Activated CD4-positive, CD25-positive, alpha-beta regulatory T cell (primary cell): ENCODE measurements at places on chromosomes 3 and 15.

- DNase-seq: no peak
Observed at GRCh38 chr15:101491734-101492640, 2.5 kb upstream of the PCSK6 start.

DNA sequence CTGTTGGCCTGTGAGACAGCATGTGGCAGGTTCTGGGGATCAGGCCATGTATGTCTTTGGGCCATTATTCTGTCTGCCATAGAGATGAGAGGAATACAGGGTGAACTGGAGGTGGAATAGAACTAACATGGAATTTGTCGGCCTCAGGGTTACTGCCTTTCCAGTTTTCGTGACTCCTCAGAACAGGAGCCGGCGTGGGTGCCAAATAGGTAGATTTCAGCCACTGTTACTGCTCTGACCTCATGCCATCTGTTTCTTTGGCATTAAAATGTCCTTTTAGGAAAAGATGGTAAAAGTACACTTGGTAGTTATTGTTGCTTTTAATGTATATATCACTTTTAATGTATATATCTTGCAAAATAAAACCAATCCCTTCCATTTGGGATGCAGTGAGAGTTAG is 65.6 kb downstream of the SLTM start:
- no peak for DNase-seq

- DNase-seq: no peak
Observed at GRCh38 chr3:185253645-185254410, at the start of gene EHHADH. TSS of gene EHHADH (minus strand) at chr3:185254049. CDS start at chr3:185254022, 27 bp downstream.

GRCh38 chr3:150733373-150733935 is 29.5 kb downstream of the SIAH2 start:
- DNase-seq: no peak

DNA sequence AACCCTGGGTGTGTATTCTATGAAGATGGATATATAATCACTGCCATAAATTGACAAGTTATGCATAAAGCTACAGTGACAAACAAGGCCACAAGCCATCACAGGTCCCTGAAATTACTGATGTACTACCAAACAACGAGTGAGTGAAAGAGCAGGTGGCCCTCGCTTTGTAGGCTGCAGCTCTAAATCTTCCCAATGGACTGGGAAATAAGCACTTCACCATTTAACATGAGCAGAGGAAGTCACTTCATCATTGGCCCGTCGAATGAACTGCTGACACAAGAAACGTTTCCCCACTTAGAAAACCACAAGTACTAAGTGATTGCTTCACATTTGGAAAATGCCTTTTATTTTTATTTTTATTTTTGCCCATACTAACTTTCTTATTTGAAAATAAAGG is 218.0 kb downstream of the ZNF385D start:
- no peak for DNase-seq

DNA sequence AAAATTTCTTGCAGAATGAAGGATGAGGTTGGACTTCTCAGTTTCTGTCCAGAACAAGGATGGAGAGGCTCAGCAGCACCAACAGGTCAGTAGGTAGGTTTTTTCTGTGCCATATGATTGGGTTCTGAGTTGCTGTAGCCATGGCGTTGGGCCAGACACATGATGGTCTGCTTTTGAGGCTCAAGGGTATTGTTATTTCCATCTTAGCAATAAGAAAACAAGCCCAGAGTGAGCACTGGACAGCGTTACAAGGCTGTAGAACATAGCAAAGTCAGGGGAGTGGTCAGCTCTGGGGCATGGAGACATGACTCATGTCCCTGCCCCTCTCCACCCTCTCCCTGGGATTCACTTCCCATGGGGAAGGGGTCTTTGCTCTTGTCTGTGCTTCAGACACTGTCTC is 137.6 kb upstream of the TOPAZ1 start:
- no peak for DNase-seq

DNA sequence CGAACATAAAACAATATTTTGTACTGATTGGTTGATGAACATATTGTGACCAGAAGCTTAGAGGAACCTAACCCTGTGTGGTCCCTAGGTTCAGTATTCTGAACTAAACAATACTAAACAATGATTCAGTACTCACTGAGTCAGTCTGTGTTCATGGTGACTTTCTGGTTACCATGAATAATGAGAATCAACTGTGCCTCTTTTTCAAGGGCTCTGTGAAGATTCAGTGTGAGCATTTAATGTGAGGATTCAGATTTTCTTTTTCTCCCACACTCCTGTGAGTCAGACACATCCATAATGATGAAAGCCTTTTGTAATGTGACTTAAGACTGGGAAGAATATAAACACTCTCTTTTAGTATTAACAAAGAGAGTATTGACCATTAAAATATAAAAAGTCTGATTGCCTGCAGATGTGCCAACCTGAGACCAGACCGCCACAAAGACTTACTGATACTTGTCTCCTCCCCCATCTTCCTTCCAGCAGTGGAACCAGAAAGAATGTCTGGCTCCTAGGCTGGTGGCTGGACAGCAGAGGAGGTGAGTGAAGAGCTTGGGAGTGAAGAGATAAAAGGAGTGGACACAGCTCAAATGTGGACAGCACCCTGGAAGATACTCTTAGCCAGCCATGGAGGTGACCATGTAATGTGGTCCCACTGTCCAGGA is 17.6 kb upstream of the ACTL6A start:
- DNase-seq: no peak

- DNase-seq: no peak
Observed at GRCh38 chr3:16468336-16469098, 45.0 kb downstream of the RFTN1 start.

- DNase-seq: no peak
Observed at GRCh38 chr3:15331606-15332404, 581 bp downstream of the SH3BP5 start.

DNA sequence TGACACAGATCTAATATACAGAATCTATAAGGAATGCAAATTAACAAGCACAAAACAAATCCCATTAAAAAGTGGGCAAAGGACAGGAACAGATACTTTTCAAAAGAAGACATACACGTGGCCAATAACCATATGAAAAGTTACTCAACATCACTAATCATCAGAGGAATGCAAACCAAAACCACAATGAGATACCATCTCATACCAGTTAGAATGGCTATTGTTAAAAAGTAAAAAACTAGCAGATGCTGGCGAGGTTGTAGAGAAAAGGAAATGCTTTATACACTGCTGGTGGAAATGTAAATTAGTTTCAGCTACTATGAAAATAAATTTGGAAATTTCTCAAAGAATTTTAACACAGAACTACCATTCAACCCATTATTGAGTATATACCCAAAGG is 50.7 kb downstream of the ADAMTS17 start:
- no peak for DNase-seq

- DNase-seq: no peak
Observed at GRCh38 chr15:72796515-72797337, 13.2 kb upstream of the ADPGK start.

- no peak for DNase-seq
Observed at GRCh38 chr15:62512904-62513303, 347.8 kb upstream of the C2CD4B start.

DNA sequence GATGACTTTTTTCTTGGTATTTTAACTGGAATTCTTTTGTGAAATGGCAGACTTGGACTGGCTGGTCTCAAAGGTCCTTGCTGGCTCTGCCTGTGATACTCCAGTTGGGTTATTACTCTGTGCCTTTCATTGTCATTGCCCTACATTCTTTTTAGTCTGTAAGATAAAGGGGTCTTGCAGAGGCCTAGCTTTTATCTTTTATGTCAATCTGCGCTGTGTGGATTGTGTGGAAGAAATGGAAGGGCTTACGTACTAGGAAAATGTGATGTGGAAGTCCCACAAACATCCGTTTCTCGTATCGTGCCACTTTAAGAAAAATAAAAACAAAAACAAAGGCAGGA is 8.7 kb upstream of the TMEM212 start:
- DNase-seq: no peak

DNA sequence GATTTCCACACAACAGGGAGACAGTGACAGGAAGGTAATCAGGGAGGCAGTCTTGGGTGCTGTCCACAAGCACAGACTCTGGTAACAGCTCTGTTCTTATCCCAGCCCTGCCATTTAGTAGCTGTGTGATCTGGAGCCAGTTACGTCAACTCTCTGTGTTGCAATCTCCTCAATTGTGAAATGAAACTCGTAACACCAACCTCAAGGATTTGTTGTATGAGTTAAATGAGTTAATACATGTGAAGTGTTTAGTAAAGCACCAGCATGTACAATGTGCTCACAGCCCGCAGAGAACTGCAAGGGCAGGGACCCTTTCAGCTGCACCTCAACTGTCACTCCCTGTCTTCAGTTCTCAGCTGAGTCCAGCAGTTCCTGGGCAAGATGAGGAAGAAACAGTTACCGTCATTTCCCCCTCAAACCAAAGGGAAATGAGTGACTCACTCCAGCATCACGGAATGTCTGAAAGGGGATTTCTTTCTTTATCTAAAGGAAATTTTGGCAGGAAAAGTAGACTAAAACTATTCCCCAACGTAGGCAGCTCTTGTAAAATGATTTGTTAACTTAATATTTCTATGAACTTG is 39.9 kb upstream of the MB21D2 start:
- DNase-seq: no peak

DNA sequence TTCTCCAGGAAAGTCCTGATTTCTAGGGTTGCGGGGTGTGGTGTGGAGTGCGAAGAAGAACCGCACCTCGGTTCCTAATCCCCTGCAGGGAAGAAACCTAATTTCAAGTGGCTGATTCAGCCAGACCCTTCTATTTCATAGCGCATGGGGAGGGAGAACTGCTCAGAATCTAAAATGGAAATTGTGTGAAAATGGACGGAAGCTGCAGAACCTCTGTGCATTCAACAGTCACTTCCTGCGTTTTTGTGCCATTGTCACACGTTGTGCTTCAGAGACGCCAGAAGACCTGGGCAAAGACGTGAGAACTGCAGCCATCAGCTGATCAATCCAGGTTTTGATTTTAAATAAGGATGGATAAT is 1.2 kb downstream of the SIDT1 start:
- peak; percentile 8 for DNase-seq

DNA sequence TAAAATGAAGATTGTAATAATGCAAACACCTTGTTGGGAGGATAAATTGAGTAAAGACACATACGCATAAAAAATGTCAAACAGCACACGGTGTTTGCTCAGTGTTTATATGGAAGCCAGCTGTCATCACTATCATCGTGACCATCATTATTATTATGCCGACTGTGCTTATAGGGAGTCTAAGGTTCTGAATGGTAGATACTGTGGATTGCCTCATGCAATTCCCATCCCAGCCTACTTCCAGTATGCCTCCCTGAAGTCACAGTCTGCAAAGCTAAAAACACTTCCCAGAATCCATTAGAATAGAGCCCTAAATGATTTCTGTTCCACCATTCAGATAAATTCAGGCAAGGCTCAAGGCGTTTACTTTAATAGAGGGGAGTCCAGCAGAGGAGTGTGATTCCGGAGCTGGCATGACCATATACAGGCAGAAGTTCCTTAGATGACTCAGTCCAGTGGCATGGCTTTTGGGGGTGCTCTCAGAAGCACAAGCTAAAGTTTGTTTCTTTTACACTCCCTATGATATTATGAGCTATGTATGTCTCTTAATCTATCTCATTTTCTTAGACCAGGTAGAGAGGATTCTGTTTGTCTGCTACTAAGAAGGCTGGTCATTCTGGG is 148.7 kb downstream of the MEX3B start:
- DNase-seq: no peak

DNA sequence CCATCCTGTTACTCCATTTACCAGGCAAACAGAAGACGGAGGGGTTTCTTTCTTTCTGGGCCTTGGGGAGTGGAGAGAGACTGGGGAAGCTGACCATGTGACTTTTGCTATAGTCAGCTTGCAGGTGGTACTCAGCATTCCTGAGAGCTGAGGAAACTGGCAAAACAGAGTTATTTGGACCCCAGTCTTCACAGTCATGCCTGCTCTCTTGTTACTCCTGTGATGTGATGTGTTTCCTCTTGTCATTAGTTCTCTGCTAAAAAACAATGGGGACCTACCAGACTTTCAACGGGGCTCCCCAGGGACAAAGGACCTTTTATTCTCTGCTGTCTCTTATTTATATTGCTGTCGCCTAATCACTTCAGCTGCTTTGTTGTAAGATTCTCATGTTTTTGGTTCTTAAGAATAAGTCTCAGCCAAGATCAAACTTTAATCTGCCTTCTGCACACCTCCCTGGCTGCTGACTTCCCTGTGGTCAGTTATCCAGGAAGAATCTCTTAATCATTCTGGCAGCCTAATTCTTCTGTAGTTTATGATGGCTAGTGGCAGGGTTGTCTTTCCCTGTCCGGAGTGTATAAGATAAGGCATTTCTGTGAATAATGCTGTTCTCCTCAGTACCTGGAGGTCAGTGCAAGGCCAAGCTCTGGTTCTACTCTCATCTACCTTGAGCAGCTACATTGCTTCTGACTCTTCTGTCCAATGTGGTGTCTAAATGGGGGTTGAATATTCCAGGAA is 8.8 kb downstream of the STARD9 start:
- DNase-seq: no peak

- DNase-seq: no peak
Observed at GRCh38 chr15:43516185-43516584, 1.2 kb upstream of the MAP1A start.

DNA sequence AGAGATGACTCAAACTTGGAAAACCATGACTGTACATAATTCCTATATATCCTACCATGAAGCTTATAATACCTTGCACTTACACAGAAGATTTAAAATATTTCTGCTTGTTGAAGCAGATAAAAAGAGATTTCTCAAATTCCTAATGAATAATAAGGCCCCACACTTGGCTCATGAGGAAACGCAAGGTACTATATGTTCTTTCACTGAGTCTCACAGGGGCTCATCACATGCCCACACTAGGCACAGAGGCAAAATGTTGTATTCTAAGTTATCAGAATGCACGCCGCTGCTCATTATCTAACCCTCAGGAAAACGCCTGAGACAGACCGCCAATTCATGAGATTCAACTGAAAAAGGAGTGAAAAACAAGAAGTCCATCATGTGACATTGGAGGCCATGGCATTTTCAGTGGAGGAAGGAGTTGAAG is 5.6 kb downstream of the MYO1E start:
- no peak for DNase-seq

DNA sequence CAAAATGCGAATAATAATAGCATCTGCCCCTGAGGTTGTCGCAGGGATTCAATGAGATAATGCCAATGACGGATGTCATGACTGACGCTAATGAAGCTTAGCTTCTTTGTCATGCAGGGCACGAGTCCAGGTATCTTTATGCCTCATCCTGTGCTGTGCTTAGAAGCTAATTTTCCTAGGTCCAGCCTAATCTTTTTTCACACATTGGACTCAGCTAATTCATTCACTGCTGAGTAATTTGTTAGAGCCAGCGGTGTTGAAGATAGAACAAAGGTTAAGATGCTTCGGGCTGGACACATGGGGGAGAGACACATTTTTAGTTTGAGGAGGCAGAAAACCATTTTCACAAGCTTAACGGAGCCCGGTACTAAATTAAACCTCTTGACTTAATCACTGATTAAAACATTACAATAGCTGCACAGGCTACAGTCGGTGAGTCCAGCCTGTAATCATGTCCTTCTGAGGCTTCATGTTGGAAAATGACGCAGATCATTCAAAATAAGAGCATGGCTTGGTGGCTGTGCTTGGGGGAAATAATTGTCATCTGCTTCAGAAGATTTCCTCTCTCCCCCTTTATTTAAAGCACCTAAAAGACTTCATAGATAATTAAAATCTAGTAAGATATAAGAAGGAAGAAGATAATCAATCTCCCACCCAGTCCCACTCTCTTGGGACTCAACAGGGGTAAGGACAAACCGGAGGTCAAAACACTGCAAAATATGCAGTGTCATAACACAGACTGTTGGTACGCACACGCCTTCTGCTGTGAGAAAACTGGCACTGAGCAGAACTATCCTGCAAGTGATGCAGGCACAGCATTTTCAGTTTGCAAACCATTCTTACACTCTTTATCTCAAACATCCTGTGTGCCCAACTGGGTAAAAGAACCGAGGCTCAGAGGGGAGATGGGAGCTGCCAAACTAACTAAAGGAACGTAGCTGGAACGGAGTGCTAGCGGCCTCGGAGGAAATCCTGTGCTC is 3.3 kb upstream of the CCDC174 start:
- DNase-seq: no peak
